ENCODE measurements at places on chromosomes 11 and 22.
A peak's percentile ranks its signal among the peaks of the same experiment; 100 is the strongest.

DNA sequence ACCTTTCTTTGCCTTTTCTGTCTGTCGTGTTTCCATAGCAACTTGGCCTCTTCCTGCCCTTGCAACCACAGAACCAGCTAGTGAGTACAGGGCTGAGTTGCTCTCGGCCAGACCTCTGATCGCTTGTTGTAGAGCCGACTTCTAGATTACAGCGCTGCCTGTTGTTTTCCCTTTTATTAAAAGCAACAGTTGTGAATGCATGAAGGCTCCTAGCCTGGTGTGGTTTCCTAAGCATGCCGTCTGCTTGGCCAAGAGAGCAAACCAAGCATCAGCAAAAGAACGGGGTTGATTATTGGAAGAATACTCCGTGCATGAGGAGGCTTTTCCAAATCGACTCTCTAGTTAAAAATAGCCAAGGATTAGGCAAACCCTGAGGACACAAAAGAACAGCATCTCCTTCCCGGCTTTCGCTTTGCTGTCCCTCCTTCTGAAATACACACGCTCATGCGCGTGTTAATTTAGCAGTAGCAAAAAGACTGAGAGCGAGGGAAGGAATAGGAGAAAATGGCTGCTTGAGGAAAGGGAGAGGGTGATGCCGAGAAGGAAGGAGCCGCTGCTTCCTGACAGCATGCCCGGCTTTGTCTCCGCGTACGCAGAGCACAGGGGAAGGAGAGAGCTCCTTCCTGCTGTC lies 71.5 kb upstream of the TTC12 start:
- DNase-seq = no peak

- no peak for DNase-seq
These were observed 27.2 kb upstream of the ADORA2A start for GRCh38 chr22:24400034-24400725.

- no peak for DNase-seq
These were observed 4.7 kb downstream of the TTC12 start for GRCh38 chr11:113319085-113319484.

DNA sequence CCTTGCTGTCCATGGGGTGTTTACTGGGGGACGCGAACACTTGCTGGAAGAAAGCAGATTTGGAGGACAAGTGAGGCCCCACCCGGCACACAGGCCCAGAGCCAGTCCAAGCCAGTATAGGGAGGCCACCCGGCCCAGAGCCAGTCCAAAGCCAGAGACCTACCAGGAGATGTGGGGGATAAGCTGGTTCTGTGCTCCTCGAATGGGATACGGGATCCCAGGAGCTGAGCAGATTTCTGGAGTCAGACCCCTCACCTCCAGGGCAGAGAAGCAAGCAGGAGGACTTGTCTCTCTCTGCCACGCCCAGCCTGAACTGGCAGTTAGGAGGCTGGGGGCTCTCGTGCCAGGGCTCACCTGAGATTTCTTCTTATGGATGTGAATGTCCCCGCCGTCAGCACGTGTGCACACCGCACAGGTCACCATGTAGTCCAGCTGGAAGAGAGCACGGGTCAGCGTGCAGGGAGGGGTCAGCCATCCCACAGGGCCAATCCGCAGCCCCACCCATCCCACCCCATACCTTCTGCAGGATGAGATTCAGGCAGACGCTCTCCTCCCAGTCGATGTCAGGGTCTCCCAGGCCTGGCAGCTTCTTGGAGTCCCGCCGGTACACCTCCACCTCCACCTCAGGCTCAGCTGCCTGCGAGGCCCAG lies 35.3 kb downstream of the KIAA0930 start:
- no peak for DNase-seq

DNA sequence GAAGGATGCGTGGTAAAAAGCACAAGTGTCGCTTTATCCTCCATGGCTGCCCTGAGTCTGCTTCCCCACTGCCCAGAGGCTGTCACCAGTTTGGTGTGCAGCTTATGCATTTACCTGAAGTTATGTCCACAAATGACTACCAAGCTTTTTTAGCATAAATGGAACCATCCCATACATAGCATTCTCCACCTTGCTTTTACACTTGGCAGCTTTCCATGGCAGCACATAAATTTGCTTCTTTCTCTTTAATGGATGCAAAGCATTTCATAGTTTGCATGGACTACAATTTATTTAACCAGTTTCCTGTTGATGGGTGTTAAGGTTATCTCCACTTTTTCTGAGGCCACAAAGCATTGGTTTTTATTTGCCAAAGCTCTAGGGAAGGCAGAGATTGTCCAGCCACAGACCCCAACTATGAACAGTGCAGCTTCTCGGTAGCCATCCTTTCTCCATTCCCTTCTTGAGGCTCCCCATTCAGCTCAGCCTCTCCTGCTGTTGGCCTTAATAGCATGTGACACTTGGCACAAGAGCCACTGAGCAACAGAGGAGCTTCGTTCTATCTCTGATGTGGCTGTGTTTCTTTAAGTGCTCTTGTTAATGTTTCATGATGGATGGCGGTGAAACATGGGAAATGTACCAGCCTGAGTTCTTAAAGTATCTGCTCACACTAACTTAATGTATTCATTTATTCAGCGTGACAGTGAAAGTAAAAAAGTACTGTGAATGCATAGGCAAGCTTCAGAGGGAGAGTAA lies 59.8 kb upstream of the NAV2 start:
- DNase-seq = no peak

- DNase-seq = no peak
These were observed 5.6 kb upstream of the LDLRAD3 start for GRCh38 chr11:35938231-35938630.

- DNase-seq = no peak
These were observed 5.5 kb downstream of the PHRF1 start for GRCh38 chr11:581752-582151.

DNA sequence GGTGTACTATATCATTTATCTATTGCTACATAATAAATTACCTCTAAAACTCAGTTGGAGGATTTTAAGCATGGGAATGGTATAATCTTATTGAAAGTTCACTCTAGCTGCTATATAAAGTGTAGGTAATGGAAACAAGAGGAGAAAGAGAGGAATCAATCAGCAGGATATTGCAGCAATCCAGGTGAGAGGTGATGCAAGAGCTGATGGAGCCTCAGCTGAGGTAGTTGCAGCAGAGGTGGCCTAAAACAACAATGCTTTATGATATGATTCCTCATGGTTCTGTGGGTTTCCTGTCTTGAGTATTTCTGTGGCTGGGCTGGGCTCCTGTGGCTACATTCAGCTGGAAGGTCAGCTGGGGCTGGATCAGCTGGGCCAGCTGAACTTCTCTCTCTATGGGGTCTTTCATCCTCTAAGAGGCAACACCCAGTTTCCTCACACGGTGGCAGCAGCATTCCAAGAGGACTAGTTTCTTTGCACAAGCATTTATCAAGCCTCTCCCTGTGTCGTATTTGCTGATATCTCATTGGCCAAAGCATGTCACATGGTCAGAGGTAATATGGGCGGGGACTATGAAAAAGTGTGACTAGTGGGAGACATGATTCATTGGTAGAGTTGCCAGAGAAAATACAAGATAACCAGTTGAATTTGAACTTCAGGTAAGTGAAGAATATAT lies 135.4 kb upstream of the LARGE1 start:
- no peak for DNase-seq

DNA sequence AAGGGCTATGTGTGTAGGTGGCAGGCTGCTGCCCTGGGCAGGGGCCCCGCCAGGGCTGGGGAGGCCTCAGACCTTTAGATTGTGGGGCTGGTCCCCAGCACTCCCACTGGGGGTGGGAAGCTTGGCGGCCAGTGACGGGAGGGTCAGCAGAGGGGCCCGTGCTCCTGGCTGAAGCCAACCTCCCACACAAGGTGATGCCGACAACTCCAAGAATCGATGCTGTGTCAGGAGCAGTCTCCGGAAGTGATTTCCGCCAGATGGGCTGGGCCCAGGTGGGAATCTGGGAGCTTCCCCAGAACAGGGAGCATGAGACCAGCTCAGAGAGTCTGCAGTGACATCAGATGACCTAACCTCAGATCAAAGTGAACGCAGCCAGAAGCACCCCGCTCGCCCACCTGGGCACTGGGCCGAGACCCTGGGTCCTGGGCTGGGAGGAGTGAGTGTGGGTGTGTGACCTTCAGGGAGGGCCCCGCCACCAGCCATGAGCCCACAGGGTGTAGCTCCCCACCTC lies 7.7 kb downstream of the TRPM5 start:
- DNase-seq = no peak

GRCh38 chr11:28137832-28138231 lies 29.6 kb downstream of the METTL15 start:
- no peak for DNase-seq

GRCh38 chr11:133889188-133889587 lies 43.9 kb upstream of the SPATA19 start:
- DNase-seq = no peak

DNA sequence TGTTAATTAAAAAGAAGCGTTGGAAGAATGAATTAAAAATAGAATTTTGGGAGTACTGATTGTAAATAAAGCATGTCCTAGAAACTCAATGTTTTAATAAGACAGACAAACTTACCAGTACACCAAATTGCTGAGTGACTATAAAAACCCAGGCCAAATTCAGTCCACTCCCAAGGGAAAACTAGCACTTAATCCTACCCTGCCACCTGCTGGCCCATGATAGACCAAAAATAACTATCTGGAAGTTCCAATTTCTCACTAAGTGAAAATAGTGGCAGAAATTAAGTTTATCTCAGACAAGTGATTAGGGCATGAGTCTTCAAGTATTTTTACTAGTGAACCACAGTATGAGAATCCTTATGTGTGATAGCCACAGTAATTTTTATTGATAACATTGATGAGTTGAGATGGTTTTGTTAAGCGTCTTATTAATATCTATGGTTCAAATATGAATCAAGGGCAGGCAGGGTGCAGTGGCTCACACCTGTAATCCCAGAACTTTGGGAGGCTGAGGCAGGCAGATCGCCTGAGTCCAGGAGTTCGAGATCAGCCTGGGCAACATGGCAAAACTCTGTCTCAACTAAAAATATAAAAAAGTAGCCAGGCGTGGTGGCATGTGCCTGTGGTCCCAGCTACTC lies 9.8 kb upstream of the DDX10 start:
- DNase-seq = no peak

DNA sequence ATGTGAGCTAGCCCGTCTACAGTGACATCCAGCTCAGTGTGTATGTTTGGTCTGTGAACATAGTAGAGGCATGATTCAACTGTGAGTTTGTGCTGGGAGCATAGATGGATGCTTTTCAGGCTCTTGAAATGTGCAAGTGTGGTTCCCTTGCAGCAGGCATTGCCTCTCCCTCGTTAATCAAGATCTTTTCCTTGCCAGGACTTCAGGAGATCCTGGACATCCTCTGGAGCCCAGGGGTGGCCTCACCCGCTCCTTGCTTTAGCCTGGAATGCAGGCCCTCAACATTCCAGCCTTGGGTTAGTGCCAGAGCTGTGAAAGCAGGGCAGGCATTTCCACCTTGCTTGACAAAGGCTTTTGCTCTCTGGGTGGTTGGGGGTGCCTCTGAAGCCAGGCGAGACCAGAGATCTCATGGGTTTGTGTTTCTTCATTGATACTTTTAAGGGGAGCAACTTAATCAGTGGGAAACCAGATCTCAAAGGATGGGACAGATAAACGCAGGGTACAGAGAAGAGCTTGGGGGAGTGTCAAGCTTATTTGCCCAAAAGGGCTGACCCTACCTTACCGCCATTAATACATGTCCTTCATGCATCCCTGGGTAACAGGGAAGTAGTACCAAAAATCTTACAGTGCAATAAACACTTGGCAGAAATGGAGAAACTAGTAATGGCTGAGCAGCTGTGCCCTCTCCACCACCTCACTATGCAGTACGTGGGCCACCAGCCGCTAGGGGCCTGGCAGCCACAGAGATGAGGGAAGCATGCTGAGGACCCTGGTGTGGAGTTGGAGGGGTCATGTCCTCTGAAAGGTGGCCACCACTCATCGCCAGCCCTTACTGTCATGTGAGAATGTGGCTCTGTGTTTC lies 72.1 kb downstream of the PTPRJ start:
- no peak for DNase-seq

- no peak for DNase-seq
These were observed 140.5 kb upstream of the PGR start for GRCh38 chr11:101269990-101270660.

- DNase-seq = no peak
These were observed 974.0 kb downstream of the TBC1D22A start for GRCh38 chr22:47736186-47737034.

GRCh38 chr22:31089160-31090100 lies 8.3 kb downstream of the SMTN start:
- DNase-seq = no peak

- no peak for DNase-seq
These were observed 73.4 kb downstream of the NCAPD3 start for GRCh38 chr11:134150195-134150903.

DNA sequence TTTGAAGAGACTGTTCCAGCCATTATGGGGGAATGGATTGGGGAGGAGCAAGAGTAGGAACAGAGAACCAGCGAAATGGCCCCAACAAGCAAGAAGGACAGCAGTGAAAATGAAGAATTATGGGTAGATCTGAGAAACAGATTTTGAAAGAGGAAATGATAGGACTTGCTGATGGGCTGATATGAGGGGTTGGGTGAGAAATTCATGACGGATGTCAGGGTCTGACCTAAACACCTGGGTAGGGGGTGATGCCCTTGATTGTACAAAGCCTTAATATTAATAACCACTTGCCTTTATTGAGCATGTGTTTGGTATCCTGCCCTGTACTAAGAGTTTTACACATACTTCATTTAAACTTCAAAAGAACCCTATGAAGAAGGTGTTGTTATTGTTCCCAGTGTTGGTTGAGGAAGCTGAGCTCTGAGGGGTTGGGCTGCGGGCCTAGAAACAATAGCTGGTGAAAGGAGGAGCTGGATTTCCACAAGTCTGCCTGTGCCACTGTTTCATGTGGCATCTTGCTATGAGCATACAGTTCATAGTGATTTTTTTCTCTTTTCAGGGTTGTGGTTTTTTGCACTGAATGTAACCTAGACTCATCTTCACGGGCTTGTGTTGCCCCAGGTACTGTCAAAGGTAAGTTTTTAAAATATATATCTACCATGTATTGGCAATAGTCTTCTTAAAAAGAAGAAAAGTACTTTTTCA lies 61.1 kb upstream of the TNRC6B start:
- peak; percentile 6 for DNase-seq

GRCh38 chr22:28151151-28151816 lies 232.2 kb upstream of the PITPNB start:
- no peak for DNase-seq

GRCh38 chr11:8775332-8775731 lies 92.7 kb downstream of the RPL27A start:
- DNase-seq = no peak

GRCh38 chr11:12163181-12163941 lies 53.0 kb downstream of the MICAL2 start:
- DNase-seq = no peak

DNA sequence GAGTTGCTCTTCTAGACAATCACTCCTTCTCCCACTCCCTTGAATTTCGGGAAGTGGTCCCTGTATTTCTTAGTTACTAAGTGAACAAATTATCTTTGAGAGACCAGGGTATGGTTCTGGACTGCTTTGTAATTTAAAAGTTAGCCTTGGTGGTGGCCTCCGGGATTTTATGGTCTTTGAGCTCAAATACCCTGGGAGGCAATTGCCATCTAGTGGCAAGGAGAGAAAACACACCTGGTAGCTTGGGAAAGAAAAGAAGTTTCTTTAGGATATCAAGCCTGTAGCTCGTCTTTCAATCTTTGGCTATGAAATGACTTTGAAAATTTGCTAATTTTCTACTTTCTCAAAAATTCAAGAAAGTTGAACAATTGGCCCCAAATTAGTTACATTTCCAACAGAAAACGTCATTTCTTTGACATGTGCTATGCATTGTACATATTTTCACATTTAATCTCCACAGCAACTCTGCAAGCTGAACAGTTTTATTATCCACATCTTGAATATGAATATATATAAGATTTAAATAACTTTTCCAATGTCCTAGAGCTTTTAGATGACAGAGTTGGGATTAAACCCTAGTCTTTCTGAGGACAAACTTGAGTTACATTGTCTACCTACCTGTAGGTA lies 39.1 kb downstream of the MMP27 start:
- DNase-seq = no peak

GRCh38 chr11:76801225-76801624 lies 18.1 kb downstream of the TSKU start:
- no peak for DNase-seq
